ENCODE measurements at places on chromosomes 6 and 20. TPM values are rescaled to one million over a fixed set of nuclear protein-coding genes. Genes with fewer than 3 reads are reported as not detected.

DNA sequence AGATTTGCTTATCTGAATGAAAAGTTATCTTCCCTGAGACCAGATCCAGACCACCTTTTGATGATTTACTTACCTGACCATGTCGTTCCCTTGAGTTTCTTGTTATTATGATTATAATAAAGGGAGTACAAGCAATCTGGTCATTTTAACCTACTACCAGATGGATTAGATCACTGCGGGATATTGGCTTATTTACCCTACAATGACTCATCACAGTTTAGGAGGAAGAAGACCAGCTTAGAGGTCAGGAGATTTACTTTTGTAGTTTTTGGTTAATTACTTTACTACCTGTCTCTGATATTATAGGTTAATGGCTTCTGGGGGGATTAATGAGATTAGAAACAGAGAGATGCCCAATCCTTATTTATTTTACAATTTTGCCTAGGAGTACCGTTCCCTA lies 10.7 kb downstream of the PKIB start:
- no peak for DNase-seq

DNA sequence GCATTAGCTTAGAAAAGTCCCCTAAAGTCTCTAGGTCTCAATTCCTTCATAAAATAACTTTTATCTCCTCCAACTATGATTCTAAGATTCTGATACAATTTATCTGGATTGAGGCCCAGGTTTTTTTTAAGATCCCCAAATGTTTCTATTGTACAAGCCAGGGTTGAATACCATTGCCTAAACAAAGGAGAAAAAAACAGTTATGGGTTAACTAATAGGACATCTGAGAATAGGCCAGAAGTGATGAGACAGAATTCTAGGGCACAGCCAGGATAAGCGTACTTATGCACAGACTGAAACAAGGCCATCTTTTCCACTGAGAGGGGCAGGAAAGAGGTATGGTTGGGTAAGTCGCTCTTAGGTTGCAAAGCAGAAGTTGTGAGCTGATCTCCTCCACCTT lies 26.4 kb downstream of the EPB41L2 start:
- DNase-seq: no peak

DNA sequence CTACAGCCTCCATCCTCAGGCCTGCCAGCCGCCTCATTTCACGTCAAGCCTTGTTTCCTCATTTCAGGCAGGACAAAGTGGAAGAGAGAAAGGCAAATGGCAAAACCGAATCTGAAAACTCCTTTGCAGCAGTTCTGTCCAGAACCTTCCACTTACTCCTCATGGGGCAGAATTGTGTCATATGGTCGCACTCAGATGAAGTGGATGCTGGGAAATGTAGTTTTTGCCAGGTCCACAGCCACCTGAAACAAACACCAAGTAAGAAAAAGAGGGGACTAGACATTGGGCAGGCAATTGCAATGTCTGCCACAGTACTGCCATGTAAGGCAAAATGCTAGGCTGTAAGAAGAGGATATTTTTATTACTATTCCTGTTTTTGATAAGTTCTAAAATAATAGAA lies 44.9 kb downstream of the ISM1 start:
- no peak for DNase-seq

- peak; percentile 87 for DNase-seq
Observed at GRCh38 chr6:157322792-157323254, 496 bp downstream of the TMEM242 start.

The BANF2 gene
- total RNA-seq: 2.1 TPM

The CPXM1 gene
- not detected for total RNA-seq

DNA sequence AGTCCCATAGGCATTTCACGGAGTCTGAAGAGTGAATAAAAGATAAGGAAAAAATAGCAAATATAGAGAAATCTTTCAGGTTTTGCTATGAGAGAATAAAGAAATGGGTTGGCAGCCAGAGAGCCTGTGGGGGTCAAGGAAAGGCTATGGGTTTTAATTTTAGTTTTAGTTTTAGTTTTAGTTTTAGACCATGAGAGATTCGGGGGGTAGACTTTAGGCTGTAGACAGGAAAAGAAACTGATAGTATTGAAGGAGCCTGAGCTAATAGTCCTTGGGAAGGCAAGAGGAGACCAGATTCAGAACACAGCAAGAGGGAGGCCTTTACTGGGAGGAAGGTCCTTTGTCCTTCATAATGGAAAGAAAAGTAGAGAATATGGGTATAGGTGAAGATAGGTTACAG lies 19.3 kb downstream of the DOP1A start:
- DNase-seq: no peak

The CNKSR3 gene
- 31.8 TPM for total RNA-seq

DNA sequence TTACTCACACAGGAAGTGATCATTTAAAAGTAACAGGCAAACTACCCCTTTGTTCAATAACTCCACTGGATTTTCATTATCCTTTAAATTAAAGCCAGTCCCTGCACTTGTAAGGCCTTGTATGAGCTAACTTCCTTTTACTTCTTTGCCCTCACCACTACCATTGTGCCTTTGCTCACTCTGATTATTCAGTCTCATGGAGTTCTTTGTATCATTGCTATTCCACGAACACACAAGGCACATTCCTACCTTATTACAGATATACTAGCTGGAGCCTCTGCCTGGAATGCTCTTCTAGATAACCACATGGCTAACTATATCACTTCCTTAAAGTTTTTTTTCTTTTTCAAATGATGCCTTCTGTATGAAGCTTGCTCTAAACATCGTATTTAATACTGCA lies 748.6 kb upstream of the HS3ST5 start:
- DNase-seq: no peak

DNA sequence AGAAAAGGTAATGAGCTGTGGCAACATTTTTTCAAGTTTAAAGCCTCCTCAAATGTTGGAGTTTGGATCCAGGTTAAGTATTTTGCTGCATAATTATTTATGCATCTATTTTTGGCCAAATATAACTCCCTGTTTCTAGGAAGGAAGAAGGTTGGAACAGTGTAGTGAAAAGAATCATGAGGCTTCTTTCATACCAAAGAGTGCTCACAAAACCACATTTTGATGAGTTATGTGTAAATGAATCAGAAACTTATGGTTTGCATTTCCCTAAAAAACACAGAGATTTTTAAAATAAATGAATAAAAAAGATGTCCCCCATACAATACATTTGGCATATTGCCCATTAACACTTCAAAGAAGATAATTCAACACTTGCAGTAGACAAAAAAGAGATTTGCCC lies 246.9 kb upstream of the PRDM1 start:
- no peak for DNase-seq

DNA sequence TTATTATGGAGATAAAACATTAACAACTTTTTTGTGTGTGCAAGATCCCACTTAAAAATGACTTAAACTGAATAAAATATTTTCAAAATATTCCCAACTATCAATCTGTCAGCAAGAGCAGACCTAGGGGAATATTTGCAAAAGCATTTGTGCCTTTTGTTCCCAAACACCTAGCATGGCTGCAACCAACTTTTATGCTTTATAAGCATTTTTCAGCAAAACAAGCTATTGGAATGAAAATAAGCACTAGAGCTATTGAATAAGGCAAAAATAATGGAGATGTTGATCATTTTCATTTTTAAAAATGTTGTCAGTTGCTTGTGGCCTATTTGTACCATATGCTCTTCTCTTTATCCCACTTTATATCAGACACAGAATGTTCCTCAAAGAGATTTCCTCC lies 28.2 kb upstream of the CEP162 start:
- no peak for DNase-seq

The MAP7 gene
- 57.4 TPM for total RNA-seq

The PSORS1C2 gene
- total RNA-seq: not detected

GRCh38 chr6:19864285-19864684 lies 27.1 kb downstream of the ID4 start:
- no peak for DNase-seq

DNA sequence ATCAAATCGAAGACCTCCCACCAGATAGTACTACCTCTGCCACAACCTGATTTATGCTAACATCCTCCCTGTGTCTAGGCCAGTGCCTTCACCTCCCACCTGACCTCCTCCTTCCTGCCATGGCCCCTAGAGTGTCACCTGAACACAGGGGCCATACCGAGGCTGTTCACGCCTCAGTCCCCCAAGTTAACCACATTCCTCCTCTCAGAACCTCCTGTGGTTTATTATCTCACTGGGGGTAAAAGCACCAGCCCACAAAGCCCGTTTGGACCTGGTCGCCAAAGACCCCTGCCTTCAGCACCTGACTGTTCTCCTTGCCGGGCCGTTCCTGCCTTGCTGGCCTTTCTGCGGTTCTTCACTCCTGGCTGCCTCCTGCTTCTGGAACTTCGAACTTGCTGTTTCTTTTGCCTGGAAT lies 13.7 kb downstream of the MAS1 start:
- DNase-seq: no peak

- DNase-seq: no peak
Observed at GRCh38 chr6:106912091-106912490, 62.4 kb downstream of the CD24 start.

DNA sequence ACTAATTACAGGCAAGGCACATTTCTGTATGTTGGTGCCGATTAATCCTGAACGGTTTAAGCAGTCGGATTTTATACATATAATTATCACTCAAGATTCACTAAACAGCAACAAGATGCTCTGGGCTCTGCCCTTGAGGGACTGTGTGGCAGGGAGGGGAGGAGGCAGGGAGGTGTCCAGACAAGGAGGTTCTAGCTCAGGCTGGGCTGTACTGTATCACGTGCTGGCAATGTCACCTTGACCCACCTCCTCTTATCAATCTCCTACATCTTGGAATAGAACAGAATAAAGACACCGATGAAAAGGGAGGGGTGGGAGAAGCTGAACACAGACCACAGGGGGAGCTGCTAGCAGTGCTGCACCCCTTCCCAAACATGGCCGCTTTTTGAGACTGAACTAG lies 65.7 kb downstream of the LRFN2 start:
- no peak for DNase-seq

GRCh38 chr20:25256226-25256859 lies 8.5 kb downstream of the PYGB start:
- no peak for DNase-seq

DNA sequence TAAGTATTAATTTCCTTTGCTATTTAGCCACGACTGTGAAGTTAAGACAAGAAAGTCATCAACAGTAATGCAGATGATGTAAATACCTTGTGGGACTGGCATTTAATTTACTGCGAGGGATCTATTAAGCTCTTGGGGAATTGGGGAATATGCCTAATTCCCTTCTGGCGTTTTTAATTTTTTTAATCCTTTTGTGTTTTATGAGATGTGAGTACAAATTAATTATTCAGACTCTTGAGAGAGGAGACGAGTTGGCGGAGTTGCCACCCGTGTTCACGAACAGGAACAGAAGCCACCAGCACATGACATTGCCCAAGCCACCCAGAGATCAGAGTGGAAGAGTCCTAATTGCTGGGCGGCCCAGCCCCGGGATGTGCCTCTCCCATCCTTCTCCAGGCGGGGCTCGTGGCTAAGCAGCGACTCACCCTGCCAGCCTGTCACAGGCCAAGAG lies 533 bp upstream of the CRYBG1 start:
- DNase-seq: no peak

- DNase-seq: no peak
Observed at GRCh38 chr6:145372671-145373151, 362.6 kb downstream of the EPM2A start.

DNA sequence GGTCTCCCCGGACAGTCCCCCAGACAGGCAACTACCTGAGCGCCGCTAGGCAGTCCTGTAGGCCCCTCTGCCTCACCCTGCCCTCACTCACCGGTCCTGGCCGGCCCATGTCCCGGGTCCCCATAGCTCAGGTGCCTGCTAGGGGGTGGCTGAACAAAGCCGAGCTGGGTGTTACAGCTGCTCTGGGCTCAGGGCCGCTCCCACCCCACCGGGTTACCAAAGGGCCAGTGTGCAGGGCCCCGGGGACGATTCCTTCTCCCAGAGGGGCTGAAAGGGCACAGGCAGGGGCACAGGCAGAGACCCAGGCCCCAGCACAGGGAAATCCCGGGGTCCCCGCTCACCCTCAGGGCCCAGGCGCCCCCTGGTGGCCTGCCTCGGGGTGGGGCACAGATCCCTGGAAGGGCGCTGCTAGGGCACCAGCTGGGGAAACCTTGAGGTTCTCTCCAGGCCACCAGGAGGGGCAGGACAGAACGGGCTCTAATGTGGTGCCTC lies 118.4 kb downstream of the GRM4 start:
- DNase-seq: peak; percentile 79

DNA sequence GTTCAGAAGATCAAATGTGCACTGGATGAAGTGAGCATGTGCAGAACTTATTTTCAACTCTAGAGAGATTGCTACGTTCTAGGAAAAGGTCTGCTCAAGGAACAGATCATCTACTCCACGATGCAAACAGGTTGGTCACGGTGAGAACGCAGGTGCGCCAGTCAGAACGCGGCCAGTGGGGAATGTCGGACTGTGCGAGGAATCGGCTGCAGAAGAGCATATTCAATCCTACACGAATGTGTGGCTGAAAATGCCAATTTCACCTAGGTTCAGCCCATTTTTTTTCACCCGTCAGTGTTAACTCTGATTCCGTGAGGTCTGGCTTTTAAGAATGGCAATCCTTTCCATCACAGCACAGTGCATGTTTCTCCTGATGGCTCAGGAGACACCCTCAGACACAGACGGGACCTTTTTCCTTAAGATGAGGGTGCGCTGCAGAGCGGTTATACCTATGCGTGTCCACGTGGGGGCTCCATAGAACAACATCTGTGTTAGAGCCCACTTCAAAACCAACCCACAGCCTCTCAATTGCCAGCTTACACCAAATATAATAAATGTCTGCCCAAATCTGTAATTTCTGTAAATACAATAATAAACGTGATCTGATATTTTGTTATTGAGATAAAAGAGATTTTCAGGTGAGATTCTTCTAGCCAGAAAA lies 250.4 kb downstream of the FOXA2 start:
- peak; percentile 69 for DNase-seq

DNA sequence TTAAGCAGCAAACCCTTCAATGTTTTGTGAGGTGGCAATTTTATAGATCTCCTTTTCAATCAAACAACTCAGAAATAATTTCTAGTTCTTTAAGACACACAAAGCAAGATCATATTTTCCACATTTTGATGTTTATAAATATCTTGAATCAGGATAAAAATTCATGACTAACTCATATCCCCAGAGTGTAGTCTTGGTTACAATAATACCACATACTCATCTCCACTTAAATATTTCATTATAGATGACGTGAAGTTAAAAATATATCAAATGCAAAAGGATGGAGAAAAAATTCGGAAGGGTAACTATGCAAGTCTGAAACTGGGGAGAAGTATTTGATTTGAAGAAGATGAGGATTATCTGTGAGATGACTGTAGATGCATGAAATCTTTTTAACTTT lies 59.8 kb upstream of the HIVEP1 start:
- no peak for DNase-seq
